RPMI8226 (cell line): ENCODE measurements at places on chromosomes 3 and 15.

- no peak for DNase-seq
Observed at GRCh38 chr3:58004973-58005372, 3.2 kb upstream of the FLNB start.

GRCh38 chr3:178671791-178672190 lies 135.6 kb downstream of the KCNMB2 start:
- no peak for DNase-seq

DNA sequence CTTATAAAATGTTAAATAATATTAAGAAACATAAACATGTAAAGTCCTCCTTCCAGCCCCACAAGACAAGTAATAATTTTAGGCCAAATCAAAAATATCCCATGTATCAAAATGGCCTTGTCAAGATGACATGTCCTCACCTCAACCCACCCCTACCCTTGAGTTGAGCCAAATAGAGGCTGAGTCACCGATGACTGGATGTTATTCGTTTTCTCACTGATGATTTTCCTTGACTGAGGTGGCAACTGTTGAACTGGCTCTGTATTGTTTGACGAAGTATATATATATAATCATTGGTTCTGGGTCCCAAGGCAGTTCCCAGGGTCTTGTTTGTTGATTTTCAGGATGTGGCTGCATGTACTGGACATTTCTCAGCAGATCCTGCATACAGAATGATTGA lies 75.3 kb downstream of the TMEM108 start:
- no peak for DNase-seq

DNA sequence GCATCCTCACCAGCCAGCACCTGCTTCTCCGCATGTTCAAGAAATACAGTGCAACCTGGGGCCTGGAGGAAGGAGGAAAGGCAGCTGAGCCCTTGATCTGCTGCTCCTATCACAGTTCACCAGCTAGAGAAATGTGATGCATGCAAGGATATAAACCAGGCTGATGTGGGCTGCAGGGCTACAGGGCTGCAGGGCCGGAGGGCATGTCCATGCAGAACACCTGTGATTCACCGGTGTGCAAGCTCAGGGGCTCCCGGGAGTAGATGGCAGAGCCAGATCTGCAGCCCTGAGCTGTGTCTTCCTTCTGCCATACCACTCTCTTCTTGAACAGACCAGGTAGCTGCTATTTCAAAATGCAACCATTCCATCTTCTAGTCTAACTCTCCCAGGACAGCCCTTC lies 84.9 kb downstream of the HMG20A start:
- DNase-seq: no peak

- DNase-seq: no peak
Observed at GRCh38 chr15:65660927-65661326, 39.2 kb downstream of the SLC24A1 start.

DNA sequence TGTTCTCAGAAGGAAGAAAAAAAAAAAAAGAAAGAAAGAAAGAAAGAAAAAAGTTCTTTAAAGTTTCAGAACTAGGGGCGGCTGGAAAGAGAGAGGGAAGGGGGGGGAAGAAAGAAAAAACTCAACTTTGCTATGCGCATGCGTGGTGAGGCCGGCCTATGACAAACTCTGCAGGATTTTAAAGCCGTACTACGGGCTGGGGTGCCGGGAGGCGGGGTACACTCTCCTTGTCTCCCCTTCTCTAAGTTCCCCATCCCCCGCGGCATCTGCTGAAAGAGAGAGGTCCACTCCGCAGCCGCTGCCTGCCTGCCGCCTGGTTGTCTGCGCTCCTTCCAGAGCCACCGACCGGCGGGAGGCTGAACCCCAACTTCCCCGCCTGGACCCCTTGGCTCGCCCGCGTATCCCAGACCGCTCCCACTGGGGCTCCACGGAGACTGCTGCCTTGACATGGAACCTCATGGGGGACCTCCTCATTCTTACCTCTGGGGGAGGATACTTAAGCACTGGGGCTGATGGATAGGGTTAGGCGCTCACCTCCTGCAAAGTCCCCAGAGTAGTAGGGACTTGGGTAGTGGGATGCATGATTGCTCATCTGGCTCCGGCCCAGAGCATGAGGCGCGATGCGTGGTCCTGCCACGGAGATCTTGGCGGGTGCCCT lies 1.4 kb upstream of the WNT5A start:
- peak; percentile 66 for DNase-seq

DNA sequence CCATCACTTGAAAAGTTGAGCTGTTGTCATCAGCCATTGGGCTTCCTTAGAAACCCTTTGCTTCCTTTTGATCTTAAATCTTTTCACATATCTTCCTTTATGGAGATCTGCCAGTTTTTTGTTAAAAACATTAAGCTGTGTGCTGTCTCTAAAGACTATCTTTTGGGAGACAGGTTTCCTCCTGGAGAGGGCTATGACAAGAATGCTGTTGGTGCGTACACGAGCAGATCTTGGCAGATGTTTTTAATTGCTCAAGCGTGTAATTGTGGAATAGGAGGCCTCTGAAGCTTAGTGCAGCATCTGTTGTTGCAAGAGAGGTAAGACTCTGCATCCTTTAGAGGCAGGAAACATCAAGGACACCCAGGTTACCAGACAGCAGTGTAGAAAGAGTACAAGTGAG lies 56.8 kb downstream of the PHLDB2 start:
- no peak for DNase-seq
